NCI-H146 (cell line): ENCODE measurements at places on chromosomes 13 and 19.
A peak's percentile ranks its signal among the peaks of the same experiment; 100 is the strongest.

DNA sequence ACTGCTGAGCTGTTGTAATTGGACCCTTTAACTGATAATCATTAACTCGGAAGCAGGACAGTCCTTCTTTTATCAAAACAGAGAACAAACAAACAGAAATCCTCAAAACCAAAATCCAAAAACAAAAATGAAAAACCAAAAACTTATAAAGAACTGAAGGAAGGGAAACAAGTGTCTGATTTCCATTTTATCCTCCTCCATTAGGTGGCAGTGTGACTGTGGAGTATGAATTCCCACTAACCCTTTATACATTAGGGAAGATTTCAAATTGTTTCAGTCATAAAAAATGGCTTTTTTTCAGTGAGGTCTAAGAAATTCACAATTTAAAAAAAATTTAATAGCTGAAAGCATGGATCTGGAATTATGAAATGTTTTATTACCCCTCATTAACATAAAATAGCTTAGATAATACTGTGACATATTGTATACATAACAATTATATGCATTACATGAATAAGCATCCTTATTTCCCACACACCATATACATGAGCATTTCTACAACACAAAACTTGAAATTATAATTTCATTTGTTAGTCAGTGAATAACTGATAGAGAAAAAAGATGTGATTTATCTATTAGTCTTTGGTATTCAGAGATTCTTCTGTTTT lies 1074.3 kb upstream of the PCDH9 start:
- peak; percentile 47 for DNase-seq

DNA sequence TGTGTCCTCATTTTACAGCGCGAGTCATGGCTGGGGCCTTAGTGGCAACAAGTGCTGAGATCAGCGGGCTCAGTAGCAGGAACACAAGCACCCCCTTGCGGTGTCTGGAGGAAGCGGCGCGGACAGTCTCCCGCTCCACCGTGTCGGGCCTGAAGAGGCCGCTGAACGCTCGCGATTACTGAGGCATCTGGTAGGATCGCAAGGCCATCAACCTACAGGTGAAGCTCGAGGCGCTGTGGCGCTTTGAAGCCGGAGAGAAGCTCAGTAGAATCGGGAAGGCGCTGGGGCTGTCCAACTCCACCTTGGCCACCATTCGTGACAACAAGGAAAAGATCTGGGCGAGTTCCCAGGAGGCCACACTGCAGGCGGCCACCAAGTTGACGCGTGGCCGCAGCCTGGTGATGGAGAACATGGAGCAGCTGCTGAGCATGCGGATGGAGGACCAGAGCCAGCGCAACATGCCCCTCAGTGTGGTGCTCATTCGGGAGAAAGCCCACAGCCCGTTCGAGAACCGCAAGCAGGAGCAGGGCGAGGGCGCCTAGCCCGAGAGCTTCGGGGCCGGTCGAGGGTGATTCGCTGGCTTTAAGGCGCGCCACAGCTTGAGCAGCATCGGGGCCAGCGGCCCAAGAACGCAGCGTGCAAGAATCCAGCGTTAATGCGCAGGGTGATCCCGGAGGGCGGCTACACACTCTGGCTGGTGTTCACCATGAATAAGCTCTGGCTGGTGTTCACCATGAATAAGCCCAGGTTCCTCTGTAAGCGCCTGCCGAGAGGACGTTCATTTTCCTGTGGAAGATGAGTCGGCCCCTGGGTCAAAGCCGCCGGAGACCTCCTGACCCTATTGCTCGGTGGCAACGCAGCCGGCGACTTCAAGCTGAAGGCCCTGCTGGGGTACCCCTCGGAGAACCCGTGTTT lies 8.3 kb upstream of the MZF1 start:
- no peak for DNase-seq

GRCh38 chr13:47081246-47081645 lies 184.4 kb upstream of the HTR2A start:
- DNase-seq = no peak

- DNase-seq = no peak
Observed at GRCh38 chr13:46948338-46948737, 51.5 kb upstream of the HTR2A start.

DNA sequence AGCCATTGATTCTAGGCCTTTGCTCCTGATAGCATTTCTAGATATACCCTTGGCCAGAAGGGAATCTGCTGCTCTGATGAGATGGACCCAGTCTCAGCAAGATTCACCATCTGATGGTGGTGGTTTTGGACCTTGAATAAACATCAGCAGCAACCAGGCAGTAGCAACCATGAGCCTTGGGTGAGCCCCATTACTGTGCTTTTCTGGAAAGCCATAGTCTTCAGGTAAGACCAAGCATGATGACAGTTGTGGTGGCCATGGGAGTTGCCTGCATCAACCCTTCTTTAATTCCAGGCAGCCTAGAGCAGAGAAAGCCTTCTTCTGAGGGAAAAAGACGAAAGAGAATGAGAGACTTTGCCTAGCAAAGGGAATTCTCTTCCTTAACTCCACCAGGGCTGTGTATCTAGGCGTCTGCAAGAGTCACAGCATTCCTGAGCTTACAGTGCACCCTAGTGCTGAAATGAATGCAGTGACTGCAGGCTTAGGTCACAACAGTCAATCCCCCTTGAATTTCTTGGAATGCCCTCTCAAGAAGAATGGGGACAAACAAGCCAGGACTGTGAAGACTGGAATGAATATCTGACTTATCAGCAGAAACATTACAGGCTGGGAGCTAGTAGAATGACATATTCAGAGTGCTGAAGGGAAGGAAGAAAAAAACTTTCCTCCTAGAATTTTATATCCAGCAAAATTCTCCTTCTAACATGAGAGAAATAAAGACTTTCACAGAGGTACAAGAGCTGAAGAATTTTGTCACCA lies 942.4 kb upstream of the PCDH20 start:
- peak; percentile 33 for DNase-seq

- no peak for DNase-seq
Observed at GRCh38 chr19:28290963-28291657, 921.8 kb downstream of the UQCRFS1 start.

GRCh38 chr13:29688193-29688592 lies 92.7 kb upstream of the SLC7A1 start:
- no peak for DNase-seq

- DNase-seq = no peak
Observed at GRCh38 chr13:86591862-86592261, 792.6 kb upstream of the SLITRK6 start.

- DNase-seq = no peak
Observed at GRCh38 chr13:26895081-26895807, 134.7 kb upstream of the GPR12 start.

- DNase-seq = no peak
Observed at GRCh38 chr13:20127562-20128458, 33.0 kb downstream of the GJA3 start.

DNA sequence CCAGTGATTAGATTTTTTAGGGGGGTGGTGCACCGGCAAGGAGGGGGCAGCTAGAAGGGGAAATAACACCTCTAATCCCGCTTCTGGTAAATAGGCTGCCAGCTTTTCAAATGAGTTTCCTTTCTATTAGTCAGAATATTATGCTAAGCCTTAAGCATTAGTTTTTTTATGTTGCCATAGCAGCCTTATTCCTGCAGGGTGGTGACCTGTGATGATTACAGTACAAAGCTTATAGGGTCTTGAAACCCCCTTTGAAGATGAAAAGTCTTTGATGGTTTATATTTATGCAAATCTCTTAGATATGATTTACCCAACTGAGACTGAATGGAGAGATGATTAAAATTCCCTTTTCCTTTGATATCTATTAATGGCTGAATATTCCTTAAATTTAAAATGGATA lies 109.8 kb downstream of the ZIC5 start:
- no peak for DNase-seq

- DNase-seq = no peak
Observed at GRCh38 chr13:24233351-24233901, 72.9 kb downstream of the SPATA13 start.

DNA sequence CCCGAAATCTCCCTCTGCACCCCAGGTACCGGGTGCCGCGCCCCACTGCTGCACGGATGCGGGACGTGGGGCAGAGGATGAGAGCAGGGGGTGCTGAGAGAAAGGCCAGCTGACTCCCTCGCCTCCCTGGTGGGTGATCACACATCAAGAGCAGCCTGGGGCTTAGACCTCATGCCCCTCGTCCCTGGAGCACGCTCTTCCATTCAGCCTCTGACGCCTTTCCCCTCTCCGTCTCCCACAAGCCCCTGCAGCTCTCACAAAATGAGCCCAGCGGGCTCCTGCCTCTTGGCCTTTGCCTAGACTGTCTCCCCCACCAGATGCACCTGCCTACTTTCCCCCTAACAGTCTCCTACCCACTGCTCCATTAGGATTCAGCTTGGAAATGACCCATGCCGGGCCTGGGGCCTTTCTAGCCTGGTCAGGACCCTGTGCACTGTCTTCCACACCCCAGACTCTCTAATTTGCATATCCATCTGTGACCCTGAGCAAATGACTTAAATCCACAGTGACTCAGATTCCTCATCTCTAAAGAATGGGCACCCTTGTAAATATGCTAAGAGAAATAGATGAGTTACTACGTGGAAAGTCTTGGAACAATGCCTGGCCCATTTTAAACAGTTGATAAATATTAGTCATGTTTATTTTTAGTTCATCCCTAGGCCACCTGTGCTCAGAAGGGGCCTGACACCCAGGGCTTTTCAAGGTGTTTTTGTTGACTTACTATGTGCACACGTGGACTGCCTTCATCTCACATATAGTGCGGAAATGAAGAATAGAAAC lies 582 bp upstream of the PTPRH start:
- peak; percentile 76 for DNase-seq

DNA sequence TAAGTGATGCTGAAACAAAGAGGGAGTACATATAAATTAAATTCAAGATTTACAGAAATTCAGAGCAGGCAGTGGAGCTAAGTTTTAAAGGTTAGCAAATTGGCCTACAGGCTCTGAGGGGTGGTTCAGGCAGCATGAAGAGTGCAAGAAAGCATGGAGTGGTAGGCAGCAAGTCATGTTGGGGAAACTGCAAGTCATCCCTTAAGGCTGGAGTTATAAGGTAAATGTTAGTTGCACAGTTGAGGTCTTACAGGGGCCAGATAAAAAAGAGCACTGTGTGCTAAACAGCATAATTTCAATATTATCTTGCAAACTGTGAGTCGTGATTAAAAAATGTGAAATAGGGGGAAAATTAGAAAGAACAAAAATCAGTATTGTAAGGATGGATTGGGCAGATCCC lies 106.2 kb downstream of the VWA8 start:
- DNase-seq = no peak

DNA sequence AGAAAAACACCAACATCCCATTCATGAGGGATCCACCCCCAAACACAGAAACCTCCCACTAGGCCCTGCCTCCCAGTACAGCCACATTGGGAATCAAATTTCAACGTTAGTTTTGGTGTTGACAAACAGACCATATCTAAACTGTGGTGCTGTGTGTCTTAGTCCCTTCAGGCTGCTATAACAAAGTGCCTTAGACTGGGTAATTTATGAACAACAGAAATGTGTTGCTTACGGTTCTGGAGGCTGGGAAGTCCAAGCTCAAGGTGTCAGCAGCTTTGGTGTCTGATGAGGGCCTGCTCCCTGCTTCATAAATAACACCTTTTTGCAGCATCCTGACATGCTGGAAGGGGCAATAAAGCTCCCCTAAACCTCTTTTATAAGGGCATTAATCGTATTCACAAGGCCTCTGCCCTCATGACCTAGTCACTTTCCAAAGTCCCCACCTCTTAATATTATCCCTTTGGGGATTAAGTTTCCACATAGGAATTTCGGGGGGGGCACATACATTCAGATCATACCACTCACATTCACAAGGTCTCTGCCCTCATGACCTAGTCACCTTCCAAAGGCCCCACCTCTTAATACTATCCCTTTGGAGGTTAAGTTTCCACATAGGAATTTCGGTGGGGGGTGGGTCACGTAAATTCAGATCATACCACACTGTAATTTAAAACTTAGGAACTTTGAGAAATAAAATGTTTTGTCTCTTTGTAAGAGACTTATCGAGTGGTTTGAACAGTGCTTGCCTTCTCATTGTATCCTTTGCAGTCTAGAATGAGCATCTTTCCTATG lies 27.5 kb downstream of the ZNF507 start:
- DNase-seq = no peak

DNA sequence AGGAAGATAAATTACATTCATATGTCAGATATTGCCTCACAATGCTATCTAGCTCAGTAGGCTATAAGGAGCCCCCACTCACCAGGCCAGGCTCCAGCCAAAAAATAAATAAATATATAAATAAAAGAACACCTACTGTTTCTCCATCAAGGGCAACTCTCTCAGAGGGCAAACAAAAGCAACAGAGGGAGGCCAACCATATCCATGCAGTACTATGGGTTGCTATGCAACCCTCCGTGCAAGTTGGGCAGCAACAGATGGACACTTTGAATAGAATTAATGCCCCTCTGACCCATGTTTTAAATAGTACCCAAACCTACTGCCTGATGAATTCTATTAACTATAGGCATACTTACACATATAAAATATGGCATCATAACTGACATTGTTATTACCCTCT lies 279.8 kb upstream of the EDNRB start:
- DNase-seq = peak; percentile 12

DNA sequence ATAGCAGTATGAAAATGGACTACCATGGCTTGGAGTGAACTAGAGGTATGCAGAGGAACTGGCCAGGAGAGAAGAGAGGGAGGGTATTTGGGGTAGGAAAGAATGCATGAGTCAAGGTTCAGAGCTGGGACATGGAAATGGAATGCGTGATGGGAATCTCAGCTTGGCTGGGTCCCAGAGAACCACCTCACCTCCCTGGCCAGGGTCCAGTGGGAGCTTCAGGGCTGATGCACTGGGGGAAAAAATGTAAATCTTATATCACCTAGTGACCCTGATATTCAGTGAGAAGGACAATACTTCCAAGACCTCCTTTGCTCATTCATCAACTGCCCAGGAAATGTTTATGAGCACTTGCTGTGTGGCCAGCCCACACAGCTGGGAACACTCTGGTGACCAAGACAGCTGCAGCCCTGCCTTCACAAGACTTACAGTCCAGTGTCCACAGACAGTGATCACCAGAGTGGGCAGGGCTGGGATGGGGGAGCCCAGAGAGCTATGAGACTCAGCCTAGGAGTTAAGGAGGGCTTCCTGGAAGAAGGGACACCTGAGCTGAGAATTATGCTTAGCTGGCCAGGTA lies 12.8 kb downstream of the IGSF23 start:
- no peak for DNase-seq

DNA sequence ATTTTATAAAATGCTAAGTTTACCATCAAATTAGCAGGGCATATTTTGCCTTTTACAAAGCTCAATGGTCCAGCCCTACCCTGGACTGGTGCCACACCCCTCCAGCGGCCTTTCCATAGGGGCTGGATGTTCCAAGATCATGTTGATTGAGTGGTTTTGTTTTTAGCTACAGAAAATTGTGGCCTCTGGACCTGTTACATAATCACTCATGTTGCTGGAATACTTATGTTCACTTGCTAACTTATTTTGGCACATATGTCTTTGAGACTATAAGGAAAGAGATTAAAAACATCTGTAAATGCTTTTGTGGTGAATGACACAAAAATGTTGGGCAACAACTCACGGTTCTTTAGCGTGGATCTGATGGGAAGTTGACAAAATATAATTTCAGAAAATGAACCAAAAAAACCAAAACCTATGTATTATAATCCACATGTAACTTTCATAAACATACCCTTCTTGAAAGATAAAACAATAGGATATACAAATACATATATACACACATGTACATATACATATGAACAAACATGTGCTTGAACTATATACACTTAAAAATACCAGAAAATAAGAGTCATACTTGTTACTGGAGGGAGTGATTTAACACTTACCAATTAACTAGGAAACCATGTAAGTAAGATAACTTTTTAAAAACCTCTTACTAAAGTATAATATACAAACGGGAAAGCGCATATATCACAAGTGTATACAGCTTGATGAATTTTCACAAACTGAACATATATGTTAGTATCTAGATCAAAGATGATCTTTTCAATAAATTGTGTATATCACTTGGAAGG lies 46.6 kb upstream of the SLC15A1 start:
- DNase-seq = no peak

- no peak for DNase-seq
Observed at GRCh38 chr13:73683746-73684145, 450.5 kb downstream of the KLF12 start.
